ENCODE measurements at places on chromosomes 2 and 18.
A peak's percentile ranks its signal among the peaks of the same experiment; 100 is the strongest.

- no peak for DNase-seq
Measured at GRCh38 chr2:217222309-217222910, 362.5 kb upstream of the TNP1 start.

DNA sequence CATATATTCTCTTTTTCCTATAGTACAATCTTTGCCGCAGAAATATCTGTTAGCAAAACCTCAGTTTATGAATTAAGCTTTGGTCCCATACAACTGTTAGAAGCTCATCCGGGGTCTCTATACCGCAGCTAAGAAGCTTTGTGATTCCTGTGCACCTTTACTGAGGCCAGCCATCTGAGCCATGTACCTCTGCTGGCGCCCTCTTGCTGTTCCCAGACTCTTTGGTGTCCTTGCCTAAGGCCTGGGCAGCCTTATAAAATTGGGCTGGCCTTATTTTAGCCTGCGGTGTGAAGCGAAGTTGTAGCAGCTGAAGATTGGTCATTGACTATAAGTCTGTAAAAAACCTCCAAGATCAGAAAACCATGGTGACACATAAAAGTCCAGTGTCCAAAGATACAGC, 1135.1 kb upstream of the CHAC2 start:
- DNase-seq, result no peak

DNA sequence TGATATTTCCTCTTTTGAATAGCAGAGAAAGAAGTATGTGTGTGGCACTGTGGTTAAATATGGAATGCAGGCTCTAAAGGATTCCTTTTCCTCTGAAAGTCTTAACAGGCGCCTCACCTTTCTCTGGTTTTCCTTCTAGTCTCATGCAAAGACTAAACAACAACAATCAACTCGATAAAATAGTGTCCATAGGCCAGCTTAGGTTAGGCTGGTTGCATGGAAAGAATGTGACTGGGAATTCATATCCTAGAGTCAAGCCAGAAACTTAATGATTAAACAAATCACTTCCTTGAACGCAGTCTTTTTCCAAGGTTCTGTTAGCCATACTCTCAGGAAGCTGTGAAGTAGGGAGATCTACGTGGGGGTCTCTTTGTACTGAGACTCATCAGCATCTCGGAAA, 800.8 kb upstream of the ID2 start:
- no peak for DNase-seq

GRCh38 chr2:127864877-127865276, 6.9 kb upstream of the POLR2D start:
- peak; percentile 60 for DNase-seq

DNA sequence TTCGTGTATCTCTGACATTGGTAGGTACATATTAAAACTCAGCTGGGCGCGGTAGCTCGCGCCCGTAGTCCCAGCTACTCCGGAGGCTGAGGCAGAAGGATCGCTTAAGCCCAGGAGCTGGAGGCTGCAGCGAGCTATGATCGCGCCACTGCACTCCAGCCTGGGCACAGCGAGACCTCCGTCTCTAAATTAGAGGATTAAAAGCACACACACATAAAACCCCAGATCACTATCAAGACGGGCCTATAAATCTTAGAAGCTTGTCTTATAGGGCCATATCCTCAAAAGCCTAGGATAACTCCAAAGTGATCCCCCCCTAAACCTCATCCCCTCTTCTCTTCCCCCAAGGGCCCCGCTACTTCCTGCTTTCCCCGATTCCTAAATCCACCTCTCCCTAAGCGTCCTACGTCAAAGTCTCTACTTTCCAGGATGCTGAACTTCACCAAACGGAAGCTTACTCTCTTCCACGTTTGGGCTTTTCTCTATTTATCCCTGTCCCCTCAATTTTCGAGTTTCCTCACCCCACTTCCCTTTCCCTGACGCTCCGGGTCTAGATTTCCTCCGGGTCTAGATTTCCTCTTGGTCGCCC, 707 bp downstream of the KRCC1 start:
- DNase-seq, result peak; percentile 45

DNA sequence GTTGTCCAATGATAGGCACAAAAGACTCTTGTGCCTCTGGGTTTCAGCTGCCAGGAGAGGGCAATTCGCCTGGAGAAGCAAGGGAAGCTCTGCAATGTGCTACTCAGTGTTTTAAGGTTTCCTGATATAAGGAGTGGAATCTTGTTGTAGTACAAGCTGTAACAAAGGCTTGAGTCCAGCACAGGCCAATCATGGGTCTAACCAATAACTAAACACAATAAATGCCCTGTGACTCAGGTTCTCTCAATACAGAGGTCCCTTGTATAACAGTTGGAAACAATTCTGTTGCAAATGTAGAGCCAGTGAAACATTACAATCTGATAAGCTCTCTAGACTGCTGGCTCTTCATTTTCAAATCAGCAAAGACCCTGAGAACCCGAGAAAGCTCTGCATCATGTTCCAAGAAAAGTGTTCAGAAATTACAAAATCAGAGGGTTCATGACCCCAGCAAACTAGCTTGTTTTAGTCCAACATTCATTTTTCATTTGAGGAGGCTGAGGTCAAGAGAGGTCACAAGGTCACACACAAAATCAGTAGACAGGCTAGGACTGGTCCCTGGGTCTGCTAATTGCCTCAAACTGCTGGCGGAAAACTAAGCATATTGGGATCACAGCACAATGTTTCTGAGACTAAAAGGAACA, 59.0 kb upstream of the DNMT3A start:
- DNase-seq, result no peak

DNA sequence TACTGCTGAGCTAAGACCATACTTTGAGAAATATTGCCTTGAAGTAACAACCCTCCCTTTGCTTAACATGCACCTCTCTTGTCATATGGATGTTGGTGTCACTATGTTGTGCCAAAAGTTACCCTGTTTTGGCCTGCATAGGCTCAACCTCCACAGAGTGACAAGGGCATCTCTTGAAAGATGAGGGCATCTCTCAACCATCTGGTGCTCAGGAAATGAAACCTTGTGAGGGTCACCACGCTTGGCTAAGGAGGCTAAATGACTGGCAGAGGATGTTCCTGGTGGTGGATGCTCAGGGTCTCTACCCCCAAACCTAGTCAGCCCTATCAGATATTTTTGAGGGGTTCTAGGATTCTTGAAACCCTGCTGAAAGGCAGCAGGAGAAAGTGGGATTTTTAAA, 2.3 kb downstream of the LHCGR start:
- DNase-seq, result no peak

DNA sequence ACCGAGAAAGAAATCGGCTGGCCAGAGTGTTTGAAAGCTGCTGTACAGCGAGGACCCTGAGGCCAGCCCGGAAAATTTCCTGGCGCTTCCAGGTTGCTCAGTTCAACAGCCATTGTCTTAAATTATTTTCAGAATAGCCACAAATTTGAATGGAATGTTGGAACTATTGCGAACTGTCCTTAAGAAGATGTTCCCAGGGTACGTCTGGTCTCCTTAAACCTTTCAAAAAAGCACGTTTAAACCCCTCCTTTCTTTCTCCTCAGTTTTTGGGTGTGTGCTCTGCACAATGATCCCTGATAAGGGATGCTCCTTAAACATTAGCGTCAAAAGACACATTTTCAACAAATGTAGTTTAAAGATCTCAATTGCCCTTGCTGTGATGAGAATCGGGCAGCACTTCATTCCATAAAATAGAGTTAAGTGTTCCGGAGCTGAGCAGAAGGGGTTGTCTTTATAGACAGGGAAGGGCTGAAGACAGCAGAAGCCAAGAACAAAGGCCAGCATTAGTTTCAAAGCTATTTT, 14.5 kb upstream of the LPIN2 start:
- DNase-seq, result no peak

DNA sequence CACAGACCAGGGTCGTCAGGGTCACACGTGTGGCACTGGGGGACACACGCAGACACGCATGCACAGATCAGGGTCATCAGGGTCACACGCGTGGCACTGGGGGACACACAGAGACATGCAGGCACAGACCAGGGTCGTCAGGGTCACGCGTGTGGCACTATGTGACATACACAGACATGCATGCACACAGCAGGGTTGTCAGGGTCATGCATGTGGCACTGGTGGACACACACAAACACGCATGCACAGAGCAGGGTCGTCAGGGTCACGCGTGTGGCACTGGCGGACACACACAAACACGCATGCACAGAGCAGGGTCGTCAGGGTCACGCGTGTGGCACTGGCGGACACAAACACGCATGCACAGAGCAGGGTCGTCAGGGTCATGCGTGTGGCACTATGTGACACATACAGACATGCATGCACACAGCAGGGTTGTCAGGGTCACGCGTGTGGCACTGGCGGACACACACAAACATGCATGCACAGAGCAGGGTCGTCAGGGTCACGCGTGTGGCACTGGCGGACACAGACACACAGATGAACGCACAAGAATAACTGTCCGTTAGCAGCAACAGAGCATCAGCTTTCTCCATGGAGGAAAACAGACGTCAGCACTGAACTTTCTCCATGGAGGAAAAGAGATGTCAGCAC, 34.9 kb downstream of the HDAC4 start:
- DNase-seq, result no peak

GRCh38 chr2:230166557-230167170, 53.1 kb downstream of the SP110 start:
- DNase-seq, result no peak

DNA sequence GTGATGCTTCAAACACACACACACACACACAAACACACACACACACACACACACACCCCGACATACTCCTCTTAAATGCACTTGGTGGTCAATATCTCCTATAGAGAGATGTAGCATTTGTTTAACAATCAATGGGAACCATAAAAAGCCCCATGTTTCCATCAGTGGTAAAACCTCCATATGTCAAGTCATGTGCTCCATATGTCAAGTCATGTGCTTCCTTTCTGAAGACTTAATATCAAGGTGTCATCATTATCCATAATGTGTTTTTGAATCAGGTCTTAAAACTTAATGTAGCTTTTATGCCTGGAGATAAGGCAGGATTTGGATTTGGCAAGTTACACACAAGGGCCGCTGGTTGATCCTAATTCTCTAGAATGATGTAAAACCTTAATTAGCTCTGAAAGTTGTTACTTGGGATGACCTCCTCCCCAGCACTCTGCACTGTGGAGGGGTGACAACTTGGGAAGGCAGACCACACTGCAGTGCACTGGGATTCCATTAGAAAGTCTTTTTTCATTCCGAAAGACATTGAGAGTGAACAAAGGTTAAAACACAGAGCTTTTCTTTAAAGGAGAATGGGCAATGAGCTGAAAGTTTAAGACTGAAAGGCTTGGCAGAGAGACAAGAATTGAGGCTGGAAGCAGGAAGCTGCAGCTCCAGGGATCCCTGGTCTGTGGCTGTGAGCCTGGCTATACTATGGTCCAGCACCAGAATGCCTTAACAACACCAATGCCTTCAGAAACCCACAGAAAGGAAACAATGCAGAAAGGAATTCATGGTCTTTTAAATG, 26.4 kb downstream of the ALK start:
- DNase-seq, result no peak

DNA sequence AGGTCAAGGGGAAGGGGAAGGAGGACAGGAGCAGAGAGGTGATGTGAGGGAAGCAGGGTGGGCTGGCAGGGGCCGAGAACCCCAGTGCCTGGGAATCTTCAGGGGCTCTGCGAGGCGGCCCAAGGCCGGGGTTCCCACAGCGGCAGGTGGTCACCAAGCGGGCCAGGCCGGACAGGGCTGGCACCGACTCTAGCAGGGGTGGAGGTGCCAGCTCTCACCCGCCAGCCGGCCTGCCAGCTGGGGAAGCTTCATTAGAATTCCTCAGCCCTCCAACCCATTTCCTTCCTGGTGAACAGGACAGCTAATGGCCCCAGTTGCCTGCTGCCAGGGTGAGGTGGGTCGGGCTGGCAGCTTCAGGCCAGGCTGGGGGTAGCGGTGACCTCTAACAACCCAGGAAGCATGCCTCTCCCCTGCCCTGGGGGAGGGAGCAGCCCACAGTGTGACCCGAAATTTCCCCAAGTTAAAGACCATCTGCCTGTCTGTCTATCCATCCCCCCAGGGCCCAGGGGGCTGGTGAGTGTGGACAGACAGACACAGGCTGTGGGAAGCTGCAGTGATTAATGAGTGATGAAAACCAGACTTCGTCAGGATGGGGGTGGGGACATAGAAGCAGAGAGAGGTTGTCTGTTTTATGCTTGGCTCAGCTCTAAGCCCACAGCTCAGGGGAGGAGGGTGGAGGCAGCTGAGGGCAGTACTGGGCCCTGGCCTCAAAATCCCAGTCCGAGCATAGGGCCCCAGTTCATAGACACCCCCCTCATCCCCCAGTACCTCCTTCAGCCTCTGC, 144.1 kb downstream of the ZFP36L2 start:
- DNase-seq, result peak; percentile 86

- no peak for DNase-seq
Measured at GRCh38 chr2:195694553-195694952, 37.5 kb downstream of the SLC39A10 start.

DNA sequence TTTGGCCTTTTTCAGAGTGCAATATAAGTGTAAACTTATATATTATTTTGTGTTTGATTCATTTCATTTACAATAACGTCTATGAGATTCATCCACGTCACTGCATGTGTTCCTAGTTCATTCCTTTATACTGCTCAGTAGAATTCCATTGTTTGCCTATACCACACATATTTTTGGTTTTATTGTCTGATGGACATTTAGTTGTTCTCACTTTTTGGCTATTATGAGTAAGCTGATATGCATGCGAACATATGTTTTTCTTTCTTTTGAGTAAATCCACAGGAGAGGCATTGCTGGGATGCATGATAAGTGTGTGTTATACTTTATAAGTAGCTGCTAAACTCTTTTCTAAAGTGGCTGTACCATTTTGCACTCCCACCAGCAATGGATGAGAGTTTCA, 314.8 kb upstream of the HS6ST1 start:
- DNase-seq, result no peak

DNA sequence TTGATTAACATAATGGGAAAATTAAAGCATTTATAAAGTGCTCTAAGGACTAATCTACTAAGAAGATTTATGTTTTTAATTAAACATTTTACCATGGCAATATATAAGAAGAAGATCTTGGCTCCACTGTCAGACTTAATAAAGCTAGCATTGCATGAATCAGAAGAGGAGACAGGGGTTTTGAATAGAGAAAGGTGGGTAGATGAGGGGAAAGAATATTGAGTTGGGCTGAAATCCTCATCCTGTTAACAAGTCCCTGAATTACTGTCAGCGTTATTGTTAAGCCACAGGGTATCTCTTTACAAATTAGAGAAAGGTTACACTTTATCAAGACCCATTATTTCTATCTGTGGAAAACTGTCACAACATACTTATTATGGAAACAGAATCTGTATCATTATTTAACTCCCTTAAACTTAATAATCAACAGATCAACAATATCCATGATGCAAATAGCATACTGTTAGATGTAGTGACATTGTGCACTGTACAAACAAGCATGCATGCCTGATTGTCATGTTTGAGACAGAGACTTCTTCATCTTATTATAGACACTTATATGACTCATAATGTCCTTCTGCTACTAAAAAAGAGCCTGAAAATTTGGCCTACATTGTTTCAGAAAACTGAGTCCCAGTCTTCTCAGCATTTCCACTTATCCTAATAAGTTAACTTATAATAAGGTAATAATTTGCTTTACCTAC, 304.1 kb downstream of the NRXN1 start:
- no peak for DNase-seq

DNA sequence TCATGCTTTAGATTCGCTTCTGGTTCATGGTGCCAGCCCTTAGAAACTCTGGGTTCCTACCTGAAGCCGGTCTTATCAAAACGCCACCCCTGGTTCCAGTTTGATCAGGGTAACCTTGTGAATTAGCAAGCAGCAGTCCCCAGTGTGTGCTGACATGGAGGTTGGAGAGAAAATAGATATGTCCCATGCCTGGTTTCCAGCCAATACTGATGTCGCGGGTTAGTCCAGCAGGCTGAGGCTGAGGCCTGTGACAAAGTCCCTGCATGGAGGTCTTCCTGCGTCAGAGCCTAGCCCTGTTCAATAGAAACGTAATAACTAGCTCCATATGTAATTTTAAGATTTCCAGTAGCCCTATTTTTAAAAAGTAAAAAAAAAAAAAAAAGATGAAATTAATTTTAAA, 28.2 kb downstream of the LPIN1 start:
- no peak for DNase-seq

Measured in ELR (cell line).